Chondrocyte (in vitro differentiated cells): ENCODE measurements at places on chromosomes 6 and 20. TPM values are rescaled to one million over a fixed set of nuclear protein-coding genes. Genes with fewer than 3 reads are reported as not detected.

- no peaks in the 10 kb centered on the region for H3K36me3 ChIP-seq
- H3K4me1 ChIP-seq, result peaks cover 25% of the 10 kb centered on the region
- no peak overlapping the region for H3K27ac ChIP-seq
- DNase-seq, result no peak
- no peaks in the 10 kb centered on the region for H3K27me3 ChIP-seq
Observed at GRCh38 chr20:44217342-44218092, 6.9 kb upstream of the OSER1 start.

- no peaks in the 10 kb centered on the region for H3K4me1 ChIP-seq
- no peak for DNase-seq
- no peaks in the 10 kb centered on the region for H3K36me3 ChIP-seq
- no peak overlapping the region for H3K4me3 ChIP-seq
- H3K27me3 ChIP-seq, result peaks cover 9% of the 10 kb centered on the region
Observed at GRCh38 chr6:36020154-36020553, 4.3 kb downstream of the SLC26A8 start.

DNA sequence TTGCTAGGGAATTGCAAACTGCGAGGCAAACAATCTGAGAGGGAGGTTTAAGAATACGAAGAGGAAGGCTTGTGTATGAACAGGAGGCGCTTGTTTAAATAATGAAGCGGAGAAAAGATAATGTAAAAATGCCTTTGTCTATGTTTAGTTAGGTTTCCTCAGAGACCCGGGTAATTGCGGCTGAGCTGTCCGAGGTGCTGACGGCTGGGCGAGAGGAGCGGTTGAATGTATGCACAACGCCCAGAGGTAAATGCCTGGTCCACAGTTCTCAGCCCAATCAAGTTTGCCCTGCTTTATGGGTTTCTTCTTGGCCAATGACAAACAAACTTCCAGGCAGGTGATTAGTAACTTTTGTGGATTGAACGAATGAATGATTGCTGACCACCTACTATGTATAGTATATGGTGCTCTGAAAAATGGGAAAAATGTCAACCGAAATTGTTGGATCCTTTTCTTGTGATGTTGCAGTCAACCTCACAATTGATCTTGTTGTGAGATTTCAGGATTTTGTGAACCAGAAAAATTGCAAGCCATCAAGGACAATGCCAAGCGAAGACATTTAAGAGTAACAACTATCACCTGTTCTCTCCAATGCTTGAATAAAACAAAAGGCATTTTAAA is 38.3 kb upstream of the SLC32A1 start:
- no peaks in the 10 kb centered on the region for H3K36me3 ChIP-seq
- no peak overlapping the region for H3K4me3 ChIP-seq
- H3K27me3 ChIP-seq, result peaks cover 31% of the 10 kb centered on the region
- H3K27ac ChIP-seq, result no peak overlapping the region
- H3K4me1 ChIP-seq, result no peaks in the 10 kb centered on the region
- DNase-seq, result no peak

GRCh38 chr6:158457616-158458278 is 102.1 kb upstream of the TMEM181 start:
- no peak overlapping the region for H3K4me3 ChIP-seq
- H3K4me1 ChIP-seq, result peaks cover 14% of the 10 kb centered on the region
- no peak for DNase-seq
- H3K36me3 ChIP-seq, result peaks cover 13% of the 10 kb centered on the region
- H3K27me3 ChIP-seq, result no peaks in the 10 kb centered on the region

The ADGRF1 gene
- not detected in 3 replicates for total RNA-seq

The BAG2 gene
- 12.1 to 13.7 TPM (median 12.1 TPM) in 3 replicates for total RNA-seq

The GRM4 gene
- total RNA-seq, result 0.26 to 0.92 TPM (median 0.27 TPM) in 3 replicates

The MEI4 gene
- not detected in 3 replicates for total RNA-seq
